ENCODE measurements at places on chromosomes 13 and 19.
A peak's percentile ranks its signal among the peaks of the same experiment; 100 is the strongest.

DNA sequence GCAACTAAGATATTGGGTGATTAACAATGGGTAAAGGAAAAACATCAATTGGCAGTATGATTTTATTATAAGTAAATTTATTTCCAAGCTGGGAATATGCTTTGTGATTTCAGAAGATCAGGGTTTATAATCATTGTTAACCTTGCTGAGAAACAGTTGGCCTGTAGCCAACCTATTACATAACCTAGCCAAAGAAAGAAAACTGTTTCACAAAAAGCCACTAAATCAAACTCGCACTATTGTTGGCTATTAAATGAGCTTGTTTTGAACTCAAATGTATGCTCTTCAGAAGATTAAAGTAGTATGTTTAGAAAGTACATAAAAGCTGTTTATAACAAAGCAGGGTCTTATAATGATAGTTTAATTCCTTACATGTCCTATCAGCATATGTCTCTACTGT lies 151.7 kb downstream of the LHFPL6 start:
- DNase-seq, result no peak

- DNase-seq, result no peak
Observed at GRCh38 chr13:100130092-100130491, 41.2 kb downstream of the PCCA start.

- DNase-seq, result peak; percentile 85
Observed at GRCh38 chr13:51714663-51715168, 89.2 kb downstream of the DHRS12 start.

DNA sequence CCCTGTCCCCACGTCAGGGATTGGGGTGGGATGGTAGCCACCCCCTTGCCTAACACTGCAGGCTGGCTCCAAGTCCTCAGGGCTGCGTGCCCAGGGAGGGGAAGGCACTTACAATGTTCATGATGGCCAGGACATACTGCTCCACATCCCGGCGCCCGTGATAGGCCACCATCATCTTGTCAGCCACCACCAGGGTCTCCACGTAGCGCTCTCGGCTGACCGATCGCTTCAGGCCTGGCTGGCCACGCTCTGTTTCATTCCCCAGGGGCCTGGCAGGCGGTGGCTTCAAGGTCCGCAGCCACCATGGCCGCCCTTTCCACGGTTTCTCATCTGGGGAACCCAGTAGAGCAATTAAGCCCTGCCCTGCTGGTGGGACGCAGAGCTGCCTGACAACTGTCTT lies 9.7 kb downstream of the ADAMTS10 start:
- DNase-seq, result no peak

DNA sequence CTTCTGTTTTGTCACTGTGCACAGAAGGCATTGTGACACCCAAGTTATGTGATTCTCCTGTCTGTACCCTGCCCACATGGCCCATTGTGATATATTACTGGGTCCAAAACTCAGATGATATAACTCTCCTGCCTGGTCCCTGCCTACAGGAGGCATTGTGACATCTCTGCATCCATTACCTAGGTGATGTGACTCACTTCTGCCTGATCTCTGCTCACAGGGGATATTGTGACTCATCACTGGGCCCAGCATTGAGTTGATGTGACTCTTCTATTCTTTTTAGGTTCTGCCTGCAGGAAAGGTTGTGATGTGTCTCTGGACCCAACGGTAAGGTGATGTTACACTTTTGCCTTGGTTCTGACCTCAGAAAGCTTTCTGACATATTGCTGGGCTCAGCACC lies 67.9 kb upstream of the ZNF724 start:
- DNase-seq, result peak; percentile 64

DNA sequence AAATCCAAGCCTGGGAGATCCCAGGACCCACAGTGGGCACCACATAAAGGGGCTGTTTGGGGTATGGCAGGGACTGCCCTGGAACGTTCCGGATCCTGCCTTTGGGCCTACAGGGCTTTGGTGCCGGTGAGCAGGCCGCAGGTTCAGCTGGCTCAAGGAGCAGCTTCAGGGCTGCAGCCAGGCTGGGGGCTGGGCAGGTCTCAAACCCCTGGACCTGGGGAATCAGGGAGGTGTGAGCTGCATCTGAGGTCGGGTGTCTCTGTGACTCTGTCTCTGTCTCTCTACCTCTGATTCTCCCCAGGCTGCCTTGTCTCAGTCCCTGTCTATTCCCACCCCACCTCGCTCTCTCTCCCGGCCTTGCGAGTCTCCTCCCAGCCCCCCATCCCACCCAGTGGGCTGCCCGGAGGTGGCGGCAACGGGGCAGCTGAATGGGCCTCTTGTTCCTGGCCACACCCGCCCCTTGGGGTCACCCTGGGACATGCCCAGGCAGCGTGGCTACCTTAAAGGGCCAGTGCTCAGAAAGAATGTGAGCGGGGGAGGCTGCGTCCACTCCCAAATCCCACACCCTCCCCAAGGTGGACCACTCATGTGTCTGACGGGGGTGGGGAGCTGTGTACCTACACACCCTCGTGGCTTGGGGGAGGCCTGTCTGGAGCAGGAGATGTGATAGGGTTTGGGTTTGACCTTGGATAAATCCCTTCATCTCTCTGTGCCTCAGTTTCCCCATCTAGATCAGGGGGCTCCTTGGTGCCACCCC lies 31.1 kb downstream of the NFIC start:
- DNase-seq, result no peak

GRCh38 chr19:13190781-13191540 lies 40.8 kb downstream of the IER2 start:
- DNase-seq, result no peak

- DNase-seq, result no peak
Observed at GRCh38 chr19:1351381-1351851, 32.3 kb upstream of the NDUFS7 start.

Measured in RKO (cell line).